NCI-H460 (cell line): ENCODE measurements at places on chromosomes 16 and 17.

DNA sequence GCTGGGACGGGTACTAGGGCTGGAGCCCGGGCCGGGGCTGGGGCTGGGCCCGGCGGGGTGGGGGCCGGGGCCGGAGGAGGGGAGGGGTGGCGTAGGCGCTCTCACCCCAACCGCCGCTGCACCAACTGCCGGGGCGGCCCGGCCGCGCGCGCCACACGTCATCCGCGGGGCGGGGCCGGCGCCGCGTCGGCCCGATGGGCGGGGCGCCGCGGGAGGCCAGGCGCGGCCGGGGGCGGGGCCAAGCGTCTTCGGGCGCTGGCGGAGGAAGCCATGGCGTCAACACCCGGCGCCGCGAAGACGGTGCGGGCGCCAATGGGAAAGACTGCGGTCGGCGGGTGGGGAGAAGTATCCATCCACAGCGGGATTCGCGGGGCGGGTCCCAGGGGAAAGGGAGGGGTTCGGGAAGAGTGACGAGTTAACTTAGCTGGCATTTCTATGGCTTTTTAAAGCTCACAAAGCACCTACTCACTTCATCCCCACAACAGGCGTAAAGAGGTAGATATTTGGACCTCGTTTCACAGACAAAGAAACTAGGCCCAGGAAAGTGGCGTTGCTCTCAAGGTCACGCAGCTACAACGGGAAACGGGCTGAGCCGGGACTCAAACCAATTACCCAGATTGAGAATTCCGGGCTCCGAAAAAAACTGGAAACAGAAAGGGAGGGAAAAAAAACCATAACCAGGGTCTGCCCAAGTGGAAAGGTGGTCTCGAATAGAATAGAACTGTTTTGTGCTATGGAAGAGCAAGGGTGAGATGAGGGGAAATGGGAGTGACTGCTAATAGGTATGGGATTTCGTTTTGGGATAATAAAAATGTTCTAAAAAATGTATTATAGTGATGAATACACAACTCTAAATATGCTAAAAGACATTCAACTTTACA, at the start of gene SPAG9:
Gene SPAG9, minus strand, starts transcription at position 130 of the 881 bp plus-strand sequence. CDS start 212 bp downstream, outside the sequence.
- DNase-seq = peak; percentile 96

GRCh38 chr17:74883241-74883745, 10.1 kb downstream of the FADS6 start:
- no peak for DNase-seq

DNA sequence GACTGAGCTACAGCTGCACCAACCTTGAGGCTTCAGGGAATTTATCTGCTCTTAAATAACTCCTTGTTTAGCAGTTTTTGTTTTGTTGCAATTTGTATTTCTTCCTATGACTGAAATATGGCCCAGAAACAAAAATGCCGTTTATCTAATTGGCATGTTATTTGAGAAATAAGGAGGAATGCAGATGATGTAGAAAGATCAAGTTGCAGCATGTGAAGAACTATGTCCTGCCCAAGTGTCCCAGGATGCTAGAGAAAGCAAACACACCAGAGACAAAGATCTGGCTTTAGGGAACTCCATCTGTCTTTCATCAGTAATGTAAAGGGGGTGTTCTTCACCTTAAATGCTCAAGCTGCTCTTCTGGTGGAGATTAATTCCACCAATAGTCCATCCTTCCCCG, 29.7 kb downstream of the USP31 start:
- no peak for DNase-seq

DNA sequence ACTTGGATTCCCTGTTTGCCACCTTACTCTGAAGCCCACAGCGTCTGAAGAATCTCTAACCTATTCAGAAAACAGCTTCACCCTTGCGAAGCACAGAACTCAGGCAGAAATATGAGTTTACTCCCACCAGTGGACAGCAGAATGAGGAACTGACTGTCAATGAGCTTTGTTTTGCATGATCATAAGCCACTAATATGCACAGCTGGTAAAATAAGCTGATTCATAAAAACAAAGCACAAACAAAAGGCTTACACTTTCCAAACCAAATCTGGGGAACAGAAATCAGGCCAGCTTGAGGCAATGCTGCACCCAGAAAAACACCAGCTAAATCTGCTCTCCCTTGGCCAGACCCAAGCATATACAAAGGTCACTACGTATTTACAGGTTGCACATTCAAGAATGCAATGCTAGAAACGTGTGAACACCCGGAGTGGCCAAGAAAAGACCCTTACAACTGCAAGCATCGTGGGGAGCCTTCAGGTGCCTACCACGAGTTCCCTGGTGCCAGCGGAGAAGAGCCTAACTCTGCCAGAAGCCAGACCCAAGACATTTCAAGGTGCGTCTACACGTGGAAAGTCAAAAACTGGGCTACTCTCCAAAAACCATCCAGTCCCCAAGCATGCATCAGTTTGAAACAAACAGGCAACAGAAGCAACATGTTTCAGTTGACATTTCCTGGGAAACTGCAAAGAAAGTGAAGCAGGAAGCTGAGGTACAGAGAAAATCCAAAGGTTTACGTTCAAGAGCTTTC, 207.1 kb downstream of the ZFHX3 start:
- DNase-seq = no peak

GRCh38 chr17:43530288-43531081, 15.7 kb downstream of the ETV4 start:
- DNase-seq = peak; percentile 81

DNA sequence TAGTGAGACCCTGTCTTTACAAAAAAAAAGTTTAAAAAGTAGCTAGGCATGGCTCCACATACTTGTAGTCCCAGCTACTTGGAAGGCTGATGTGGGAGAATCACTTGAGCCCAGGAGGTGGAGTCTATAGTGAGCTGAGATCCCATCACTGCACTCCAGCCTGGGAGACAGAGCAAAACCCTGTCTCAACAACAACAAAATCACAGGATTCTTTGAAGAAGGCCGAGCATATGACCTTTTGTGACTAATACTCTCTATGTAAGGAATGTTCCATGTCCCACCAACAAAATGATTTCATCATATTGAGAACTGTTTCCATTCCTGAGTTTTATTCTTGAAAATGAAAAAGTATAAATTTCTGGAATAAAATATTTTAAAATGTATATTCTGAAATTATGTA, 58.9 kb upstream of the EFCAB3 start:
- no peak for DNase-seq

DNA sequence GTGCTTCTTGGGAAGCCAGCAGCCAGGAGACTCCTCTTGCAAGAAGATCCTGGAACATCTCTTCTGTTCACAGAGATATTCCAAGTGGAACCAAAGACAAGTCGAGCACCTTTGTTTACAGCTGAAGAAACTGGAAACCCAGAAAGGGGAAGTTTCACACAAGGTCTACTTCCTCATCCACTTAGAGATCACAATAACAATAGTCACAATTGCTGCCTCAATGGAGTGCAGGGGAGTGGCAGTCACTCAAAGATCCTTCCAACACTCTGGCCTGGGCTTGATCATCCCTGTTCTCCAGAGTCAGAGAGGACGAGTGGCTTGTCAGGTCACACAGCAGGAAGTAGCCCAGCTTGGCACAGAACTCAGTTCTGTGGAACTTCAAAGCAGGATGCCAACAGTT, 46.9 kb upstream of the SIAH1 start:
- no peak for DNase-seq

- no peak for DNase-seq
These were observed 181.2 kb upstream of the COX10 start for GRCh38 chr17:13888056-13888609.

DNA sequence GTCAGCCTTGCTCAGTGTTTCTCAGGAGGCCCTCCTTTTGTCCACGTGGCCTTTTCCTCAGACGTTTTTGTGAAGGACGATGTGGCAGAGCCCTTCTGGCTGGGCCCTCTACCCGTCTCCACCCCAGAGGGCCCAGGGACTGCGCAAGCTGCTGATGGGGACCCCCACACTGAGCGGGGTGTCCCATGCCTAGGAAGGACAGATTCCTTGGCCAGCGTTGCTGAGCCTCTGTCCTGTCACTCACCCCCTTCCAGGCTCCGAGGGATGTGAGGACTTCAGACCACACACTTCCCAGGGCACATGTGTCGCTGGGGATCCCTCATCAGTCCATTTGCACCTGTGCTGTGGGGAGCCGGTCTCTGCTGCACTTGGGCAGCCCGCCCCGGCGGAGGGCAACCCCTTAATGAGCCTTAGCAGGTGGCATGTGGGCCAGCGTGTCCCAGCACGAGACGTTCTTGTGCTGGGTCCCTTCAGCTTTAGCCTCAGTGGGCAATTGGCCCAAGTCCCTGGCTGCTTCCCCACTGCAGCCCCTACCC, 48.3 kb downstream of the NT5M start:
- no peak for DNase-seq

- no peak for DNase-seq
These were observed 124.0 kb downstream of the DYNLRB2 start for GRCh38 chr16:80664786-80665185.

DNA sequence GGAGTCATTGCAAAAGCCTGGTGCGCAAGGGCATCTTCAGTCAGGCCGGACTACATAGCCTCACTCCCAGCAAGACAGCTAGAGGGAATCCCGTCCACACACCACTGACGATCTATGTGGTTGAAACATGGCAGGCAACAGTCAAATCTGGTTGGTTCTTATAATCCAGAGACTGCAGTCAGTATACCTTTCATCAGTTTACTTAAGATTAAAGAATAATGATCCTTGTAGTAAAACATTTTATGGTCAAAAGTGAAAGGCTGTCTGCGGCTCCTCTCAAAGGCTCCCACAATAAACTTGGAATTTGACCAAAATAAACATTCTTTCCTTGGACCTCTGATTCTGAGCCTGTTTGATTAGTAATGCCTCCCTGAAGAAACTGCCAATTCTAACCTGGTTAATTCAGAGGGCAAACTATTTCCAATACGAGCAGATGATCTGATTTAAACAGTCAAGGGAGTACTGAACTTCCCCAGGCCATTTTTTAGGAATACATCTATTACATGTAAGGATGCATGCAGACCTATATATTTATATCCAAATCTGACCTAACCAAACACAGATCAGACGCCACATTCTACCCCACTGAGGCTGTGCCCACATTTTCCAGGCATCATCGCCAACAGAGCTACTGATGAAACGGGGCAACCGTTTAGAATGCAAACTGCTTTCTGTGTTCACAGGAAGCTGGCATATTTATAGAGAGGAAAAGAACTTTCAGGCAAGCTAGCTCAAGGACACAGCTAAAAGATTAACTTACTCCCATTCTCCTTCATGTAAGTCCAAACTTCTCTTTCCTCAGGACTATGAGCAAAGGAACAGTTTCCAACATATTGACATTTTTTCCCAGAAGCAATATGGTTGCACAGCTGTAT, 15.3 kb upstream of the TXNDC11 start:
- no peak for DNase-seq

- DNase-seq = no peak
These were observed 8.5 kb downstream of the ALOXE3 start for GRCh38 chr17:8109661-8110455.

- no peak for DNase-seq
These were observed 59.7 kb downstream of the PDPK1 start for GRCh38 chr16:2597560-2597902.

DNA sequence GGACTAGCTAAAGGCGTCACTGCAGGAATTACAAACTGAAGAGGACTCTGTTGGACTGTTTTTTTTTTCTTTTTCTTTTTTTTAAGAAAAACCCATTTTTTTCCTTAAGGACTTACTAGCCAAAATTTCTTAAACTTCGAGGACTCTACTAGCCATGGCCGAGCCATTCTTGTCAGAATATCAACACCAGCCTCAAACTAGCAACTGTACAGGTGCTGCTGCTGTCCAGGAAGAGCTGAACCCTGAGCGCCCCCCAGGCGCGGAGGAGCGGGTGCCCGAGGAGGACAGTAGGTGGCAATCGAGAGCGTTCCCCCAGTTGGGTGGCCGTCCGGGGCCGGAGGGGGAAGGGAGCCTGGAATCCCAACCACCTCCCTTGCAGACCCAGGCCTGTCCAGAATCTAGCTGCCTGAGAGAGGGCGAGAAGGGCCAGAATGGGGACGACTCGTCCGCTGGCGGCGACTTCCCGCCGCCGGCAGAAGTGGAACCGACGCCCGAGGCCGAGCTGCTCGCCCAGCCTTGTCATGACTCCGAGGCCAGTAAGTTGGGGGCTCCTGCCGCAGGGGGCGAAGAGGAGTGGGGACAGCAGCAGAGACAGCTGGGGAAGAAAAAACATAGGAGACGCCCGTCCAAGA, 878 bp downstream of the HEXIM1 start:
- DNase-seq = peak; percentile 85

DNA sequence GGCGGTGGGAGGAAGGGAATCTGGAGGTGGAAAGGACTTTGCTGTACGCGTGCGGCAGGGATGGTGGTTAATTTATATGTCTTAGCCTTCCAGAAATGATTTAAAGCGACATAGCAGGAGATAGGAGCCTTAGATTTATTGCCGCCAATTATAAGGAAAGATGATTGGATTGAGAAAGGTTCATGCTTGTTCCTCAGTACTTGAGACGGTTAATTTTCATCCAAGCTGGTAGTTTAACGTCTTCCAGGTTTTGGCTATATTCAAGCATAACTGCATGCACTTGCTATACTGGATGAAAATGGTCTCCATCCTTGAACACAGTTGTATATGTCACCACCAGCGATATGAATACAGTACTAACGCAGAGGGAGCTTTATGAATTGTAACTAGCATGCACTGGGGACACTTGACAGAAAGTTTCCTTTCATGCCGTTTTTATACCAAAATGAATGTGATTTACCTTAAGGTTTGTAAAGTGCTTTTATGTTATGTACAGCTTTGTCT, 610 bp upstream of the PEX12 start:
- no peak for DNase-seq

DNA sequence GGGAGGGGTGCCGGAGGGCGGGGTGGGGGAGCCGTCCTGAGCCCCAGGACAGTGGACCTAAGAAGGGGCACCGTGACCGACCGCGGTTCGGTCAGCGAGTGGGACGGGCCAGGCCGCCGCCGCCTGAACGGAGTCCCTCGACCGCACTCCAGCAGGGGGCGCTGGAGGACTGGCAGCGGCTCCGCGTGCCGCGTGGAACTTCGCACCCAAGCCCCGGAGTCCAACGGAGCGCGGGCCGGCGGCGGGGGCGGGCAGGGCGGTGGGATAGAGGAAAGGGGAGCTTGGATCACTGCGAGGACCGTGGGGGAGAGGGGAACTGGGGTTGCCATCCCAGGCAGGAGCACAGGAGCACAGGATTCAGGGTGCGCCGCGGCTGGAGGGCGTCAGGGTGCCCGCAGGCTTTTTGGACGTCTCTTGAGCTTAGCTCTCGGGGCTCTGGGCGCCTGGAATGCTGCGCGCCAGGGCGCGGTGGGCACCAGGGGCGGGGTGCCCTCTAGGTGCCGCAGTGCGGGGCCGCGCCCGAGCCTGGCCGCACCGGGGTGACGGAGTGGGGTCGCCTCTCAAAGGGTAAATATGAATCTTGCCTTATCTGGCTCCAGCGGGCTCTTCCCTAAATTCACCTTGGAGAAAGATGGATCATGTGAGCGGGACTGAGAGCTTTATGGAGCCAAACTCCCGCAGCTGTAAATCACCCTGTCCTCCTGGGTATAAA, 379 bp upstream of the OTOP2 start:
- peak; percentile 43 for DNase-seq

- DNase-seq = no peak
These were observed 37.7 kb upstream of the NUFIP2 start for GRCh38 chr17:29331708-29332085.

GRCh38 chr17:81803728-81804558, at the start of gene GCGR:
GCGR (plus strand) TSS chr17:81804150; CDS start chr17:81809019, 4,869 bp downstream.
- no peak for DNase-seq

- DNase-seq = no peak
These were observed 895 bp downstream of the BRD7 start for GRCh38 chr16:50367777-50368409.
